Type B pancreatic cell (in vitro differentiated cells): ENCODE measurements at places on chromosomes 2 and 18. TPM values are rescaled to one million over a fixed set of nuclear protein-coding genes. Genes with fewer than 3 reads are reported as not detected.

DNA sequence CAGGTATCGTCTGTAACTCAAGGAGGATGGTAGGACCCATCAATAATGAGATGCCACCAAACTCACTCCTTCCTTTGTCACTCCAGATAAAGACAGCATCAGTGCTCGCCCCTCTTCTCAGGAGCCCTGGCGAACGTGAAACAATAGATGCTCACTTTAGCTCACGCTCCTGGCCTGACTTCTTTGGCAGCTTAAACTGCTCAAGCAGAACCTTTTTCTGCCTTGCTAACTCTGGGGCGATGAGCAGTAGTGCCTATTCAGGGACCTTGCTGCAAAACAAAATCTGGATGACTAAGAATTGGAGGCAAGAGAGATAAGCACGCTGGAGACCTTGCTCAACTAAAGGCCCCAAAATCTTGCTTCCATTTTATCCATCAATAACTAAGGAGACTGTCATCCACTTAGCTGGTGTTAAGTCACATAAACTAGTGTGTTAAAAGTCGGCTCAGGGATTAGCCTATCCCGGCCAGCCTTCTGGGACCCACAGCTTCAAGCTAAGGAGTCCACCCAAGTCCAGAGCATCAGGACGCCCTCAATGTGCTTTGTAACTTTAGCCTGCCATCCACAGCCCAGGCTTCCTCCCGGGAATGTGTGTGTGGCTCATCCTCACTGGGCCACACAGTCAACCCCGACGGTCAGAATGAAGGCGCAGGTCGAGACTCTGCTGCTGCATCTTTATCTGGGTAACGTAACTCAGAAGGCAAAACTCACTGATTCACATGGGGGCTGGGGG lies 38.9 kb downstream of the ZNF516 start:
- H3K4me1 ChIP-seq: peaks cover 71% of the 10 kb centered on the region
- H3K27me3 ChIP-seq: no peaks in the 10 kb centered on the region
- H3K4me3 ChIP-seq: no peak overlapping the region
- H3K27ac ChIP-seq: no peak overlapping the region
- DNase-seq: peak; percentile 42
- peaks cover 10% of the 10 kb centered on the region for H3K36me3 ChIP-seq

DNA sequence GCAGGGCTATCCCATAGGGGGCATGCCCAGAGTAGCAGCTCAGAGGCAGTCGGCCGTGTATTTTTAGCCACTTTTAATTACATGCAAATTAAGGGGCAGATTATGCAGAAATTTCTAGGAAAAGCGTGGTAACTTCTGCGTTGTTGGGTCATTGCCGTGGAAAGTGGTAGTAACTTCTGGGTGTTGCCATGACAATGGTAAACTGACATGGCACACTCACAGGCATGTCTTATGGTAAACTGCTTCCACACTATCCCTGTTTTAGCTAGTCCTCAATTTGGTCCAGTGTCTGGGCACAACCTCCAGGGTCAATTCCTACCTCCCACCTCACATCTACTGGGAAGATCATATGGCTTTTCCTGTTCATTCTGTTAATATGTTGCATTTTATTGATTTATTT lies 428.9 kb upstream of the FANCL start:
- no peaks in the 10 kb centered on the region for H3K36me3 ChIP-seq
- H3K4me3 ChIP-seq: no peak overlapping the region
- DNase-seq: no peak
- no peaks in the 10 kb centered on the region for H3K4me1 ChIP-seq
- no peaks in the 10 kb centered on the region for H3K27me3 ChIP-seq

GRCh38 chr18:36281936-36282335 lies 15.6 kb upstream of the FHOD3 start:
- H3K4me3 ChIP-seq: no peak overlapping the region
- H3K27ac ChIP-seq: no peak overlapping the region
- no peaks in the 10 kb centered on the region for H3K36me3 ChIP-seq
- H3K4me1 ChIP-seq: no peaks in the 10 kb centered on the region

- peaks cover 19% of the 10 kb centered on the region for H3K4me1 ChIP-seq
- peak overlapping the region; percentile 72 for H3K4me3 ChIP-seq
- no peak for DNase-seq
- no peaks in the 10 kb centered on the region for H3K27me3 ChIP-seq
These were observed 18.0 kb upstream of the KLHL23 start for GRCh38 chr2:169715379-169716237.

DNA sequence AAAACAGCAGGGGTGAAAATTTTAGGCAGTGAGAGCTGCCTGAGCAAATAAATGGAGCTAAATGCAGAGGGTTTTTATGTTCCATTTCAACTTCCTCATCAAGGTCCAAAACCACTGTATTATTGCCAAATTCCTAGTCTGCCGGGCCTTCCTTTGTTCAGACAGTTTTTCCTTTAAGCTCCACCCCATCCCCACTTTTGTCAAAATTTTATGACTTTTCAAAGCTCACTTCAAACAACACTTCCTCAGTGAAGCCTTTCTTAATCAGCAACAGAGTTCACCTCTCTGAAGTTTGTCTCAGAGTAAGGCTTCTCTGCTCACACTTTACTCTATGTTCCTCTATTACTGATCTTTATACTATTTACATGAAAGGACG lies 81.3 kb downstream of the CERKL start:
- H3K27ac ChIP-seq: no peak overlapping the region
- H3K27me3 ChIP-seq: no peaks in the 10 kb centered on the region
- DNase-seq: no peak
- H3K4me1 ChIP-seq: peaks cover 6% of the 10 kb centered on the region

DNA sequence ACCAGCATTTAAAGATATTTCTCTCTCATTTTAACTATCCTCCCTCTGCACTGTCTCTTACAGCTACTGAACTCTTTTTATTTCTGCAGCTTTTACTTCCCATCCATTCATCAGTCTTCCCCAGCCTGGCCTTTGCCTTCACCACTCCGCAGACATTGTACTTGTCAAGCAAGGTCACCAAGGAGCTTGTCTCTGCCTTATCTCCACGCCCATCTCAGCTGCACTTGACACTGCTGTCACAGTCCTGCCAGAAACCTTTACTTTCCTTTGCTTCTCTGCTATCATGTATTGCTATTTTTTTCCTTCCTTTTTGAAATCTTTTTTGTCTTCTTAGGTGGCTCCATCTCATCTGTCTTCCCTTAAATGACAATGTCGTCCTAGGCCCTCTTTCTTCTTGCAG lies 147.0 kb downstream of the VWC2L start:
- H3K4me3 ChIP-seq: no peak overlapping the region
- no peaks in the 10 kb centered on the region for H3K4me1 ChIP-seq
- DNase-seq: no peak
- peaks cover 8% of the 10 kb centered on the region for H3K27me3 ChIP-seq

GRCh38 chr2:172745636-172746035 lies 10.0 kb downstream of the RAPGEF4 start:
- peaks cover 4% of the 10 kb centered on the region for H3K4me1 ChIP-seq
- no peaks in the 10 kb centered on the region for H3K36me3 ChIP-seq
- no peak overlapping the region for H3K27ac ChIP-seq

- peaks cover 35% of the 10 kb centered on the region for H3K27me3 ChIP-seq
- H3K4me3 ChIP-seq: peak within 1 kb of the TSS; percentile 99
- no peak for DNase-seq
- peaks cover 3% of the 10 kb centered on the region for H3K36me3 ChIP-seq
These were observed at the start of gene BCL11A for GRCh38 chr2:60553495-60554073. Gene BCL11A (minus strand): TSS chr2:60553654. CDS start chr2:60553270, 384 bp downstream.

DNA sequence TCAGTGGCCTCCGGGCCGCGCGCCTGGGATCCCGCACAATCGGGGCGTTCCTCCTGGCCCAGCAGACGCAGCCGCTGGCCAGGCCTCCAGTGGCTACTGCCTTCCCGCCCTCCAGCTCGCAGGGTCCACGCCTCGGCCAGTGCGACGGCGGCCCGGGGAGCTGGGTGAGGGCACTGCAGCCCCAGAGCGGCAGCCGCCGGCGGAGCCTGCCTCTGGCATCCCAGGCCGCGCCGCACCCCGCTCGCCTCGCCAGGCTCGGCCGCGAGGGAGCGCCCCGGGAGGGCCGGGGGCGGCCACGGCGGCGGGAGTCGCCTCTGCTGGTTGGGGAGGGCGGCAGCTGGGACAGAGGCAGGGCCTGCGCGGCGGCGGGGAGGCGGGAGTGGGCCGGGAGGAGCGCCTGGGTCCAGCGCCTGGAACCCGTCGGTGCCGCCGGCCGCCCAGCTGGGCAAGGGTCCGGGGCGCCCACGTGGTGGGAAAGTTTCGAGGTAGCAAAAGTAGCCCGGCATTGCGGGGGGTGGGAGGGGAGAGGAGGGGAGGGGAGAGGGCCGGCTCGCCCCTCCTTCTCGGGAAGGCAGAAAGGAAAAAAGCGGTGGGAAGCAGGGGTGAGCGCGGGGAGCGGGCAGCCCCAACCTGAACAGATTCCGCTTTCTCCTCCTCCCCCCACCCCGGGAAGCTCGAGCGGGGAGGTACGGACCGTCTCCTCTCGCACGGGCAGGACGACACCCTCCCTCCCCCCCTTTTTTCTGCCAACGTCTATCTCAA lies 1.5 kb upstream of the INHBB start:
- no peak for DNase-seq
- H3K27me3 ChIP-seq: peaks cover 57% of the 10 kb centered on the region
- H3K4me3 ChIP-seq: peak overlapping the region; percentile 39
- no peaks in the 10 kb centered on the region for H3K36me3 ChIP-seq
- peaks cover 25% of the 10 kb centered on the region for H3K4me1 ChIP-seq

GRCh38 chr18:36187826-36188721 lies 777 bp downstream of the MOCOS start:
- no peaks in the 10 kb centered on the region for H3K36me3 ChIP-seq
- H3K27me3 ChIP-seq: peaks cover 37% of the 10 kb centered on the region
- no peak for DNase-seq
- peak overlapping the region; percentile 58 for H3K27ac ChIP-seq

GRCh38 chr2:191486584-191487320 lies 191.2 kb upstream of the NABP1 start:
- no peaks in the 10 kb centered on the region for H3K27me3 ChIP-seq
- no peak overlapping the region for H3K4me3 ChIP-seq
- no peaks in the 10 kb centered on the region for H3K4me1 ChIP-seq
- no peak overlapping the region for H3K27ac ChIP-seq
- no peaks in the 10 kb centered on the region for H3K36me3 ChIP-seq
- no peak for DNase-seq

- H3K4me3 ChIP-seq: no peak overlapping the region
- no peaks in the 10 kb centered on the region for H3K27me3 ChIP-seq
- H3K36me3 ChIP-seq: peaks cover 26% of the 10 kb centered on the region
- H3K27ac ChIP-seq: no peak overlapping the region
These were observed 286.2 kb upstream of the EPAS1 start for GRCh38 chr2:46010925-46011490.

CD8B2 gene
- total RNA-seq: 0.31 TPM in 2 replicates

EEF1B2 gene
- 623 and 674 TPM in 2 replicates for total RNA-seq
